Fibroblast of skin of right biceps (primary cell): ENCODE measurements at places on chromosomes 5 and 9.

GRCh38 chr5:121969660-121970295, 8.0 kb downstream of the SRFBP1 start:
- DNase-seq: peak; percentile 40

DNA sequence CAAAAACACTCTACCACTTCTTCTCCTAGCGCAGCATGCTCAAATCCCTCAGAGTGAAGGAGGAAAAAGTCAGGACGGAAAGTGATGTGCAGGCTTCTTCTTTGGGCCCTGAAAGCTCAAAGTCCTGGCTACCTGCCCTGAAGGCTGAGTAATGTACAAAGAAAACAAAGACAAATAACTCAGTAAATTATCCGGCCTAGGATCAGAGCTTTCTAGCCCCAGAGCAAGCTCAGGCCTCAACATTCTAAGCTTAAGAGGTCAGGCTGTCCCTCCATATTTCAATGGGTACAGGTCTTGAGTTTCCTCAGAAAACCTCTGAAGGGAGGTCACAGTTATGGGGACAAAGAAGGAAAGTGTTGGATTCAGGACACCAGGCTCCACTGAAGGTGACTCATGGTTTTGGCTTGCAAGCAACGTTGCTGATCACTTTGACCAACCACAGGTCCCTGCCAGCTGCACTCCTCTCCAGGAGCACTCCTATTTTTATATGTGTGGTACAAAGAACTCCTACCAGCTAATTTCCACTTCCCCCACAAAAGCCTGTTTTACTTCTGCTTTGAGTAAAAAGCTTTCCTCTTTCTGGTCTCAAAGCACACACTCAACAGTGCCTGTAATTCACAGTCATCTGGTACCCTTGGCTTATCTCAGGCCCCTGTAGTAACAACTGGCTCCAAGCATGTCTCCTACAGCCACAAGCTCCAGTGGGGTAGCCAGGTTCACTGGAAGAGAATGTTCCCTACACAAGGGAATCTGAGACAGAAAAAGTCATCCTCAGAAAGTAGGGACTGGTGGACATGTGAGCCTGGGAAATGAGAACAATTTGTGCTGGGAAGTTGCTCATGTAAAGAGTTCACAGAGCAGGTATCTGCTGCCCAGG, 115.7 kb downstream of the UGCG start:
- DNase-seq: peak; percentile 97

DNA sequence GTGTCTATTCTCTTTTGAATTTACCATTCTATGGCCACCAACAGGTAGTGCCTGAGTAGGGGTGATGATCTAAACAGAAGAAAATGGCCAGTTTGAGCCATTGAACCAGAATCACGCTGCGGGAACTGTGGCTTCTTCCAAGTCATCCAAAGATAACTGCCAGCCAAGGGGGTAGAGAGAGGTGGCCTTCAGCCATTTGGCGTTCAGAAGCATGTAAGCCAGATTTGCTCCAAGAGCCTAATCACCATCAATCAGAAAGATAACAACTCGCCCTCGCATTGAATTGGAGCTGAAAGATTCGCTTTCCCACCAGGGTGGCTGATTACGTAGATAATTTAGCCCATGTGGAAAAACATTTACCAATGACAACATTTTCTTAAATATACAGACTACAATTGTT, 1302.7 kb upstream of the DMAC1 start:
- DNase-seq: no peak

DNA sequence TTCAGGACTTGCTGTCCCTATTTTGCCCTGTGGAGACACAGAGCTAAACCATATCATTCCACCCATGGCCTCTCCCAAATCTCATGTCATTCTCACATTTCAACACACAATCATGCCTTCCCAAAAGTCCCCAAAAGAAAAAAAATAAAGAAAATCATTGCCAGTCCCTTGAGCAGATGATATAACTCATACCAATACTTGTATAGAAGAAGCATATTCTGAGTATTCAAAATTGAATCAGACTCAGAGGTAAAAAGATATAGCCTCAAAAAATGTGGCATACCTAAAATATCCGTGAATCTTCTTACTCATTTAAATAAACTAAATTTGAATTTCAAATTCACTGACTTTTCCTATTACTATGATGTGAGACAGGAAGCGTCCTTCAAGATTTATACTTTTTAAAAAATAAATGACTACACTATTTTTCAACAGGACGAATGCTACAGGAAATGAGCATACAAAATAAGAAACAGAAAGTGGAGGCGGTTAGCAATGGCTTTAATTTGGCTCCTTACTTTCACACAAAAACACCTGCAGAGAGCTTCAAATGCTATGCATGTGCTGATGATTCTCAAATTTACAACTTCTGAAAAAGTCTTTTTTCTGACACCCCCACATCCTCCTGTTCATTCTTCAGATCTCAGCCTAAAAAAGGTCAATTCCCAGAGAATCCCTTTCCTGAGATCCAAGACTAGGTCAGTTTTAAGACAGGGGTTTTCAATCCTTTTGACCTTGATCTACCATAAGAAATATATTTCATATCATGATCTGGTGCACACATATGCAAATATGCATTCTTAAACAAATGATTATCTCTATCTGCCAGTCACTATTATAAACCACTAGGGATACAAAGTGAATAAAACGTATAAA, 39.6 kb upstream of the DMXL1 start:
- DNase-seq: no peak

DNA sequence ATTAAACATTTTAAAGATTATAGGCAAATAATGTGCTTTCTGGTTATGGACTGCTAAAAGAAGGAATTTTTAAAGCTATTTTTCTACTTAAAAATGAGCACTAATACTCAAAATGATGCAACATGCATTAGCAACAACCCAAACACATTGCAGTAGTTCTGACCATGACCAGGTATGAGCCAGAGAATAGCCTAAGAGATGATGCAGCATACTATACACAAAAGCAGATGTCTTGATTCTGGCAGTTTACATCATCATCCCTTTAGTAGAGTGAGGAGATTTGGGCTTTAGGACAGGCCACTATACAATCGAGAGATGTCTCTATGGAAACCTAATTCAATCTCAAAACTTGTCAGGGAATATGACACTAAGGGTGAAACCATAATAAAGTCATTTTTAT, 307.1 kb downstream of the PRR16 start:
- DNase-seq: peak; percentile 28

DNA sequence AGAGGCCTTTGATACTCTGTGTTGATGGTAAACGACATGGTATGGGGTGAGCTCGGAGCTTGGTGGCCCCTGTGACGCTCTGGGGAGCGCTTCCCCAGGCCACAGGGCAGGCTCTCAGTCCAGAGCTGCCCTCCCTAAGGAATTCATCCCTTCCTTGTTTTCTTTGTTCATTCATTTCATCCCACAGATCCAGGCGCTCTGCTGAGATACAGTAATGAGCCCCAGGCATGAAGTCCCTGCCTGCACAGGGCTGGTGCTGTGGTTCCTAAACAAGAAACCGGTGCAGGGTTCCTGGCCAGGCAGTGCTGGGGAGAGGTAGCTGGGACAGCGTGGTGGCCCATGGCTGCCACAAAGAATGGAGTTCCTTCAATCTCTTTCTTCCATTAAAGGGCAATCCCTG, 14.4 kb downstream of the NEK6 start:
- DNase-seq: no peak

DNA sequence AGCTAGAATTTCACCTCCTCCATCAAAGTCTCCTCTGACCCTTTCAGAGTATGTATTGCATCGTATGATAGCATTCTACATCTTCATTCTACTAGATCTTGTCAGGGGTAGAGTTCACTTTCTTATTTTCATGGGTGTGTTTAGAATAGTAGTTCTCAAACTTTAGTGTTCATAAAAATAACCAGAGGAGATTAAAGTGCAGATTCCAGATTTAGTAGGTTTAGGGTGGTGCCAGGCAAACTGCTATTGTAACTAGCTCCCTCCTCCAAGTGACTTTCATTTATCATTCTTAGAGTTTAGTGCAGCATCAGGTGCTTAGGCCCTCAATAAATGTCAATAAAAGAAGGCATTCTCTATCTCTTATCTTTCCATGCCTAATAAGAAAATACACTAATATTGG, 7.2 kb upstream of the FYB1 start:
- DNase-seq: no peak

GRCh38 chr5:2289380-2289779, 406.7 kb upstream of the IRX4 start:
- DNase-seq: no peak

- no peak for DNase-seq
Observed at GRCh38 chr9:114998326-114998725, 67.9 kb upstream of the TNFSF8 start.

GRCh38 chr9:38178237-38178636, 109.2 kb upstream of the SHB start:
- DNase-seq: no peak

DNA sequence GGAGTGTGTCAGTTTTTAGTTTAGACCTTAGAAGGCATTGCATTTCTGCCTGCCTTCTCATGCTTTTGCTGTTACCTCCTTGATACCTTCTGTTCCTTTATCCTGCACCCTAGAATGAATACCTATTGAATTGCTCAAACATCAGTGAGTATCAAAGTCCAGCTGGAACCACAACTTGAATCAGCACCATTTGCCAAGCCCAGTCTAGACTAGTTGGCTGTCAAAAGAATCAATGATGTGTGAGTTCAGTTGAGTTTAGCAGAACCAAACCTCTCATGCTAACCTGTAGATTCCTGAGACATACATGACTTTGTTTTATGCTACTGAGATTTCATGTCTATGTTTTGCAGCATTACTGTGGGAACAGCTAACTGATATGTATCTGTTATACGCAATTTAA, 116.6 kb downstream of the FAM170A start:
- DNase-seq: no peak

DNA sequence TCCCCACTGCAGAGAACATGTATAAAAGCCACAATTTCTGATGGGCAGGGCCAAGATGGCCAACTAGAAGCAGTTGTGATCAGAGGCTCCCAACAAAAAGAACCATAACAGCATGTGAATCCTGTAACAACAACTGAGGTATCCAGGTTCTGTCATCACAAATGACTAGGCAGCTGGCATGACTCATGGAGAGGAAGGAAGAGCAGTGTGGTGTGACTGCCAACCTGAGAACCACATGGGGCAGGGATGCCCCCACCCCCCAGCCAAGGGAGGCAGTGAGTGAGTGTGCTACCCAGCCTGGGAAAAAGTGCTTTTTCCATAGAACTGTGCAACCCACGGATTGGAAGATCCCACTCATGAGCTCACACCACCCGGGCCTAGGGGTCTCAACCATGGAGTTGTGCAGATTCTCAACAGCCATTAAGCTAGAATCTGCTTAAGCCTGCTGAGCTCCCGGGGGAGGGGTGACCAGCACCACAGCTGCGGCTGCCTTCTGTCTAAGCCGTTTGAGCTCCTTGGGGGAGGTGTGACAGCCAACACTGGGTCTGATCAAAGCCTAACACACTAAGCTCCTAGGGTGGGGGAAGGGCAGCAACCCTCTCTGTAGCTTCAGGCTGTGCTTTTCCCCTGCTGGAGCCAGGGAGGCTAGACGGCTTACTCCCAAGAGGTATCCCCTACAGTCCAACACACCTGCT, 80.1 kb upstream of the DMAC1 start:
- DNase-seq: peak; percentile 9

DNA sequence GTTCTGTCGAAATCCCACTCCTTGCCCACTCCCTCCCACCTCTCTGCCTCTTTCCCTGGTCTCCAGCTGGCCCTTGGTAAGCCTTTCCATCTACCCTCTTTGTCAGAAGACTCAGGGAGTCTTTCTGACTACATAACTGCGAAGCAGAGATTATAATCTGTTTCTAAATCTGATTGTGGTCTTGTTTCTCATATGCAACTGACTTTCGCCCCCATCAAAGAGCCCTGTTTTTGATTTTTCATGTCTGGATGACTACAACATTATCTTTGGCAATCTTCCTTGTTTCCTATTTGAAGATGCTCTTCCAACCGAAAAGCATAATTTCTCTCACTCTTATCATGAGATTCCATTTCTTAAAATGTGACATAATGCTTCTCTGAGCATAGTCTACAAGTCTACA, 218.2 kb upstream of the ADAMTSL1 start:
- peak; percentile 73 for DNase-seq
